ENCODE measurements at places on chromosomes 12 and 14.

DNA sequence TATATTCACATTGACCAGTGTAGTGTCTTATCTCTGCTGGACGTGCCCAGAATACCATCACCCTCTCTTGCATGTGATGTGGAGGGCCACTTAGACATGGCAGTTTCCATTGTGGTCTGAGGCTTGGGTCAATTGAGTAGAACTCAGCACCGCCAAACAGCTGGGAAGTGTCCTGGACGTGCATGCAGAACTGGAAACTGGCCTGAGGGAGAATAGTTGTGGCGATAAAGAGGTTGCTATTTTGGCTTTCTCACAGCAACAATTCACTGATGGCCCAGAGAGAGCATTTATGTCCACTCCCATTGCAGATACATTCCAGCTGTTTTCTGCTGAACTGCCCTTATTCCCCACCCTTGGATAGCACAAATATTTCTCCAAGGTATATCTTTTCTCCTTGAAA, 210.1 kb upstream of the DAAM1 start:
- H3K36me3 ChIP-seq = no peaks in the 10 kb centered on the region
- H3K27ac ChIP-seq = no peak overlapping the region
- no peaks in the 10 kb centered on the region for H3K4me1 ChIP-seq
- DNase-seq = no peak
- no peak overlapping the region for H3K4me3 ChIP-seq

GRCh38 chr14:70665448-70666360, 24.0 kb downstream of the TTC9 start:
- H3K4me3 ChIP-seq = no peak overlapping the region
- H3K27ac ChIP-seq = peak overlapping the region; percentile 23
- peaks cover 48% of the 10 kb centered on the region for H3K4me1 ChIP-seq
- no peaks in the 10 kb centered on the region for H3K27me3 ChIP-seq
- no peak for DNase-seq

GRCh38 chr14:21825149-21825743, 151.6 kb upstream of the OR4E1 start:
- H3K27ac ChIP-seq = peak overlapping the region; percentile 76

DNA sequence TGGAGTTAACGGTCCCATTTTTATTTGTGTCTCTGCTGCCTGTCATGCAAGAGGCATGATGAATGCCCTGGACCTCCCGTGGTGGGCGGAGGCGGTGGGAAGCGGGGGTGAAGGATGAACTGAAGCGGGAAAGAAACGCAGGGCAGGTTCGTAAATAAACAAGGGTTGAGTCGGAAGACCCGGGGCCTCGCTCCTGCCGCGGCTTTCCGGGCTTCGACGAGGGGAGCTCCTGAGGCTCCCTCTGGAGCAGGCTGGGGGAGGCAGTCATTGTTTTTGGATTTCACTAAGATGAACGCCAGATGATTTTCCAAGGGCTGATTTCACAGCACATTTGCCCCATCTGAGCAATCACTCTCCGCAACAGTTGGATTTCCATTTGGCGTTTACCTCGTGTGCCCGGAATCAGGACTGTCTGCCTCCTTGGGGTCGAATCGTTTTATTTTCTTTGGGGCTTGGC, 130.2 kb downstream of the SLC38A6 start:
- H3K27ac ChIP-seq = no peak overlapping the region
- H3K36me3 ChIP-seq = peaks cover 2% of the 10 kb centered on the region
- peaks cover 6% of the 10 kb centered on the region for H3K4me1 ChIP-seq
- no peak overlapping the region for H3K4me3 ChIP-seq
- H3K27me3 ChIP-seq = no peaks in the 10 kb centered on the region
- no peak for DNase-seq

- H3K36me3 ChIP-seq = no peaks in the 10 kb centered on the region
- DNase-seq = no peak
- H3K4me3 ChIP-seq = no peak overlapping the region
- no peaks in the 10 kb centered on the region for H3K27me3 ChIP-seq
These were observed 59.8 kb downstream of the KITLG start for GRCh38 chr12:88520436-88520820.

GRCh38 chr12:114414031-114414865, 8.3 kb upstream of the TBX5 start:
- no peak overlapping the region for H3K4me3 ChIP-seq
- H3K27ac ChIP-seq = no peak overlapping the region
- H3K36me3 ChIP-seq = peaks cover 3% of the 10 kb centered on the region
- DNase-seq = no peak
- H3K4me1 ChIP-seq = no peaks in the 10 kb centered on the region

DNA sequence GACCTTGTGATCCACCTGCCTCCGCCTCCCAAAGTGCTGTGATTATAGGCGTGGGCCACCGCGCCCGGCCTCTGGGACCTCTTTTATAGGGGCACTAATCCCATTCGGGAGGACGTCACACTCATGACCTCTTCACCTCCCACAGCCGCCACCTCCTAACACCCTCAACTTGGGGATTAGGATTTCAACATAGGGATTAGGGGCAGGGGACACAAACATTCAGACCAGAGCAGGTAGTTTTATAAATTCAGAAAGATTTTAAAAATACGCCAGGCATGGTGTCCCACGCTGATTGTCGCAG, 49.4 kb downstream of the TPCN1 start:
- peaks cover 35% of the 10 kb centered on the region for H3K36me3 ChIP-seq
- peaks cover 15% of the 10 kb centered on the region for H3K4me1 ChIP-seq
- no peak overlapping the region for H3K27ac ChIP-seq
- DNase-seq = no peak

- peaks cover 10% of the 10 kb centered on the region for H3K4me1 ChIP-seq
- H3K4me3 ChIP-seq = no peak overlapping the region
- no peaks in the 10 kb centered on the region for H3K27me3 ChIP-seq
- H3K27ac ChIP-seq = no peak overlapping the region
- no peak for DNase-seq
- H3K36me3 ChIP-seq = no peaks in the 10 kb centered on the region
These were observed 143.8 kb downstream of the ADGRD1 start for GRCh38 chr12:131097202-131098177.

DNA sequence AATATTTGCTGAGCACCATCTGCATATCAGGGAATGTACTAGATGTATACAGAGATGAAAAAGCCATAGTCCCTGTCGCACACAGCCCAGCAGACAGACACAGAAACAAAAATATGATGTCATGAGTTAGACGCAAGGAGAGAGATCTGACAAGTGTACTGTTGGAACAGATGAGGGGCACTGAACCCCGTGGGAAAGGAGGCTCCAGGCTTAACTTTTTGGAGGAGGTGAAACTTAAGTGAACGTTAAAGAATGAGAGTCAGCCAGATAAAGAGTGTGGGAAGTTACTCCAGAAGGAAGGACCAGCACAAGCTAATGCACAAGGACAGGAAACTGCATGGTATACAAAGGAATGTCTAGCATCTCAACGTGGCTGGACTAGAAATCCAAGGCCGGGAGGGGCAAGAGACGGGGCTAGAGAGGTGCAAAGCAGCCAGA, 2.5 kb upstream of the ACTN1 start:
- no peak overlapping the region for H3K27ac ChIP-seq
- no peak overlapping the region for H3K4me3 ChIP-seq
- H3K4me1 ChIP-seq = peaks cover 14% of the 10 kb centered on the region
- H3K36me3 ChIP-seq = no peaks in the 10 kb centered on the region
